ENCODE measurements at places on chromosomes 16 and 17.

DNA sequence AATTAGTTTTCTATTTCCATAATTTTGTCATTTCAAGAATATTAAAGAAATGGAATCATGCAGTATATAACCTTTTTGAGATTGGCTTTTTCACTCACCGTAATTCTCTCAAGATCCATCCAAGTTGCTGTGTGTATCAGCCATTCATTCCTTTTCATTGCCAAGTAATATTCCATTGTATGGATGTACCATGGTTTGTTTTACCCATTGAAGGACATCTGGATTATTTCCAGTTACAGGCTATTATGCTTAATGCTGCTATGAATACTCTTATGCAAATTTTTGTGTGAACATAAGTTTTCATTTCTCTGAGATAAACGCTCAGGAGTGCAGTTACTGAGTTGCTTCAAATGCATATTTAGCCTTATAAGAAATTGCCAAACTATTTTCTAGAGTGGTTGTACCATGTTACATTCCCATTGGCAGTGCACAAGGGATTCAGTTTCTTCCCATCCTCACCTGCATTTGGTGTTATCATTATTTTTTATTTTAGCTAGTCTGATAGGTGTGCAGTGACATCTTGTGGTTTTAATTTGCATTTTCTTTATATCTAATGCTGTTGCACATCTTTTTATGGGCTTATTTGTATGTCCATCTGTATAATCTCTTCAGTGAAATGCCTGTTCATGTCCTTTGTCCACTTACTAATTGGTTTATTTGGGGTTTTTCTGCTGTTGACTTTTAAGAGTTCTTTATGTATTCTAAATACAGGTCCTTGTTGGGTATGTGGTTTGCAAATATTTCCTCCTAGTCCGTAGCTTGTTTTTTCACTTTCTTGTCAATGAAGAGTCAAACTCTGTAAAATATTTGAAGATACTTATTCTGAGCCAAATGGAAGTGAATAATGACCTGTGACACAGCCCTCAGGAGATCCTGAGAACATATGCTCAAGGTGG, 32.7 kb downstream of the BMERB1 start:
- DNase-seq: peak; percentile 30

DNA sequence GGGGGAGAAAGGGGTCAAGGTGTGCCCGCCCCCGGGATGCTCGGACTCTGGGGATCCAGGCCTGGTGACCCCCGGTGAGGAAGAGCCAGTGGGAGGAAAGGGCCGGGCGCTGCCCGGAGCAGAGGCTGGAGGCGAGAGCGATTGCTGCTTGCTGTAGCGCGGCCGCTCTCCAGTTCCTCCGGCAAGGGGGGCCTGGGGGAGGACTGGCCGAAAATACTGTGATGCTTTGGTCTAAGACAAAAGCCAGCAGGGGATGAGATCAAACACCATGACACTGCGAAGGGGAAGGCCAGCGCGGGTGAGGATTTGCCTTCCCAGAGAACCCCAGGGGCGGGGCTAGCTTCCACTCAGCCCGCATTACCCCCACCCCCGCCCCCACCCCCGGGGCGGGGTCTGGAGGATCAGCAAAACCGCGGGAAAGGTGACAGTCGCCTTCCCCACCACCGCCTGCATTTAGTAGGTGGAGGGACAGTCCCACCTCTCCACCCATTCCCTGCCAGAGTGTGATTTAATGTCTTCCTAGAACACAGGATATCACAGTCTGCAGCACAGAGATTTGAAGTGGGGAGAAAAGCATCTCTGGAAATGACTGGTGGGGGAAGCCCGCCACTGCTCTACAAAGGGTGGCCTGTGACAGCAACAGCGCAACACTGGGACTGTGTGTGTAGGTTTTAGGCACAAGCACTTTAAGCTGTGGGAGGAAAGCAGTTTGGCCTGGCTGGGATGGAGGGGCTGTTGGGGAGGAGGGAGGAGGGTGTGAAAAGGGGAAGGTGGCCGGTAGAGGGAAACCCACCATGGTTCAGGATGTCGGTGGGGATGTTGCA, 25.7 kb downstream of the MRC2 start:
- peak; percentile 46 for DNase-seq

GRCh38 chr17:35998756-35999155, 2.6 kb downstream of the CCL15 start:
- peak; percentile 40 for DNase-seq

DNA sequence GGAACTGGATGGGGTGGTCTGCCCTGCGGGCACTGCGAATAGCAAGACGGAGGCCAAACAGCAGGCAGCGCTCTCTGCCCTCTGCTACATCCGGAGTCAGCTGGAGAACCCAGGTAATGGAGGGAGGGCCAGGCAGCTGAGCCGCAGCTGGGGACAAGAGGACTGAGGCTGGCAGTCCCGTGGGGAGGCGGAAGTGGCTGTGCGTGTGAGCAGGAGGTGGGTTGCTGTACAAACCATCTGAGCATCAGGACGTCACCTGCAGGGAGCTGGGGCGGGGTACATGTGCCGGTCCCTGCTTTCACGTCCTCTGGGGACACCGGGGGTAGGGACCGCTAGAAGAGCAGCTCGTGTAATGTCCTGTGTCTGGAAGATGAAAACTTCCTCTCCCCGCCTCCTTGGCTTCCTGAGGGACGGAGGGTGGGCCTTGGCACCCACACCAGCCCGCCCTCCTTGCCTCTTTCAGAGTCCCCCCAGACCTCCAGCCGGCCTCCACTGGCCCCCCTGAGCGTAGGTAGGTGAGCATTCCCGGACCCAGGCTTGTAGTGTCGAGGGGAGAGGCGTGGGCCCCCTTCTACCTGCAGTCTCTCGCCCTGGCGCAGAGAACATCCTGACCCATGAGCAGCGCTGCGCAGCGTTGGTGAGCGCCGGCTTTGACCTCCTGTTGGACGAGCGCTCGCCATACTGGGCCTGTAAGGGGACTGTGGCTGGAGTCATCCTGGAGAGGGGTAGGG, 3.7 kb downstream of the ADAD2 start:
- peak; percentile 23 for DNase-seq

- DNase-seq: no peak
Observed at GRCh38 chr17:64156670-64157069, 26.7 kb upstream of the ERN1 start.

GRCh38 chr17:73759734-73760438, 115.6 kb upstream of the SDK2 start:
- no peak for DNase-seq

GRCh38 chr17:27452828-27453227, 3.4 kb upstream of the KSR1 start:
- no peak for DNase-seq

GRCh38 chr17:66369830-66370229, 67.4 kb downstream of the PRKCA start:
- DNase-seq: no peak

GRCh38 chr16:11612665-11613025, 25.9 kb upstream of the LITAF start:
- no peak for DNase-seq

GRCh38 chr16:65142276-65142675, 20.4 kb upstream of the CDH11 start:
- DNase-seq: no peak

- peak; percentile 63 for DNase-seq
Observed at GRCh38 chr17:28478712-28479615, 5.5 kb downstream of the SLC13A2 start.

GRCh38 chr16:20401066-20401465, 3.5 kb downstream of the PDILT start:
- DNase-seq: no peak

DNA sequence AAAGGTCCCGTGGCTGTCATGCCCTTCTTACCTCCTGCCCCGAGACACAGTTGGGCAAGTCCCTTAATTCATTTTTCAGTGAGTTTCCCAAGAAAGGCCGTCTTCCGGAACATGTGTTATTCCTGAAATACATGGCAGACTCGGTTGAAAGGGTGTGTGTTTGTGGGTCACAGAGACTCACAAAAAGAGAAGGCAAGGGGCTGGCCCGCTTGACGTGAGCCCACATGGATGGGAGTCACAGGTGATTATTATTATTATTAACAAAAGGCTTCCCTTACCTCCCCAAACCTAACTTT, 34.1 kb upstream of the CCR7 start:
- DNase-seq: no peak

DNA sequence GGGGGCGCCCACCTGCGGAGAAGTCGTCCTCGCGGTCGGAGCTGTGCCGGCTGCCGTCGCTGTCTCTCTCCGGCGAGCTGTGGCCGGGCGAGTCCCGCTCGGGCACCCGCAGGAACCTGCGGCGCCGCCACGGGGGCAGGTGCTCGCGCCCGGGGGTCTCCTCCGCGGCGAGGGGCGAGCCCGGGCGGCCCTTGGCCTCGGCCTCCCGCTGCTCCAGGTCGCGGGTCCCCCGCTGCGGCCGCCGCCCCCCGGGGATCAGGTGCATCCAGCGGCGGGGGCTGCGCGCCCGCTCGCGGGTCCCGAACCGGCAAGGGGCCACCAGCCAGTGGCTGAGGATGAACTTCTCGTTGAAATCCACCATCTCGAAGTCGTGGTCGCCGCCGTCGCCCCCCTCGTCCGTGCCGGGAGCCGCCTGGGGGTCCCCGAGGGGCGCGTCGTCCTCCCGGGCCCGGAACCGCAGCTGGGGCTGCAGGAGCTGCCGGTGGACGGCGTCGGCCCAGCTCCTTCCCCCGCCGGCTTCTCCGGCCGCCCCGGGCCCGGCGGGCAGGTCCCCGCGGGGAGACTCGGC, 41.4 kb upstream of the BHLHA9 start:
- no peak for DNase-seq

- DNase-seq: no peak
Observed at GRCh38 chr16:19945934-19946333, 61.3 kb upstream of the GPRC5B start.

- DNase-seq: no peak
Observed at GRCh38 chr17:49787884-49788477, 500 bp upstream of the KAT7 start.

DNA sequence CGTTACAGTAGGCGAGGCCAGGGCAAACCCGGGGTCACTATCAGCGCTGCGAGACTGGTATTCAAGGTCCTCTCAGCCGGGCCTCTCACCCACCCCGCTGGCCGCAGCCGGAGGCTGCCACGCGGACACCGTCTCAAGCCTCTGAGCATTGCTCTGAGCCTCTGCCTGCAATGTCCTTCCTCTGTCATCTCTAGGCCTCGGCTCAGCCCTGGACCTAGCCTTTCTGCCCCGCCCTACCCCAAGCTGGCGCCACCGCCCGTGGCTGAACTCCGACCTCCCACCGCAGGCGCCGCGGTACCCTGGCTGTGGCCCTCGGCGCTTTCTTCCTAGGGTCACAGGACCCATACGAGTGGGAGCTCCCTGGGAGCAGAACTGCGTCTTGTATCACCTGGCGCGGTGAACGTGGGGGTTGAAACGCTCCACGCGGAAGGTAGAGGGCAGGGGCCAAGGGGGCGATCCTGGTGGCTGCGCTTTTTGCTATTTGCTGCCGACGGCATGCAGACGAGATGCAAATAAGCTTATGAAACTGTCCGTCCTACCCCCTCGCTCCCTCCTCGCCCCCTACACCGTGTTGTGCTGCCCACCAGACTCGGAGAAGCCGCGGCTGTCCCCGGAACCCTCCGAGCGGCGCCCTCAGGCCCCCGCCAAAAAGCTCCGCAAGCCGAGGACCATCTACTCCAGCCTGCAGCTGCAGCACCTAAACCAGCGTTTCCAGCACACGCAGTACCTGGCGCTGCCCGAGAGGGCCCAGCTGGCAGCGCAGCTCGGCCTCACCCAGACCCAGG, 3.7 kb downstream of the DLX4 start:
- peak; percentile 21 for DNase-seq

DNA sequence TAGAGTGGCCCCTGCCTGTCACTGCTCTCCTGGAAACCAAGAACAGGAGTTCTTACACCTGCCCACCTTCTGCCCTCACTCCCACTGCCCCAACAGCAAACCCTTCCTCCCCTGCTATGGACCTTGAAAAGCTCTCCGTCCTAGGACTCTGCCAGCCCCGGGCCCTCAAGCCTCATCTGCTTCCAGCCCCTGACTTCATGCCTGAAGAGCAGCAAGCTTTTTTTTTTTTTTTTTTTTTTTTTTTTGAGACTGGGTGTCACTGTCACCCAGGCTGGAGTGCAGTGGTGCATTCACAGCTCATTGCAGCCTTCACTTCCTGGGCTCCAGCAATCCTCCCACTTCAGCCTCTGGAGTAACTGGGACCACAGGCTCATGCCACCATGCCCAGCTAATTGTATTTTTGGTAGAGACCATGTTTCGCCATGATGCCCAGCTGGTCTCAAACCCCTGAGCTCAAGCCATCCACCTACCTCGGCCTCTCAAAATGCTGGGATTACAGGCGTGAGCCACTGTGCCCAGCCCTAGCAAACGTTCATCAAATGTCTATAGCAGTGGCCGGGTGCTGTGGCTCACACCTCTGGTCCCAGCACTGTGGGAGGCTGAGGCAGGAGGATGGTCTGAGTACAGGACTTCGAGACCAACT, 16.9 kb downstream of the CARHSP1 start:
- DNase-seq: no peak

- peak; percentile 67 for DNase-seq
Observed at GRCh38 chr16:381789-382717, at the start of gene PGAP6. PGAP6 (minus strand) TSS chr16:381978; CDS start chr16:381821, 157 bp downstream.
